ENCODE measurements at places on chromosomes 16 and 17.

GRCh38 chr17:27975146-27976011, 67.1 kb upstream of the NLK start:
- no peak for DNase-seq

GRCh38 chr17:31225831-31226230, 71.2 kb downstream of the OMG start:
- DNase-seq = no peak

- no peak for DNase-seq
These were observed 5.6 kb downstream of the SF3B3 start for GRCh38 chr16:70529051-70529777.

DNA sequence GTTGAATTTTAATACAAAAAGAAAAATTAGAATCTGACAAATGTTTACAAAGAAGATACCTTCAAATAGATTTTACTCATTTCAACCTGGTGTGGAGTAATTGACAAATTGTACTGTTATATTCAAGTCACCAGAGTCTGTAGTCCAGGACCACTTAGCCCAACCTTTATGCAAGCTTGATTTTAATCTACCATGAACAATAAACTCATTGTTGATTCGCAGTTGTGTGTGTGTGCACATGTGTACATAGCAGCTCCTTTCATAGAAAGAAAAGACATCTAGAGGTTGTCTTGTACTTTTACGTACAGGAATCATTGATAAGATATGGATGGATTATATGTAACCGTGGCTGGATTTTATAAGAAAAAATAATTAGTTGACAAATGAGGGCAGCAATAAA, 20.7 kb upstream of the LRRC37A start:
- no peak for DNase-seq

GRCh38 chr16:30977502-30977901, 7.5 kb upstream of the HSD3B7 start:
- no peak for DNase-seq

GRCh38 chr17:81701288-81702071, 1.7 kb upstream of the MRPL12 start:
- DNase-seq = no peak

DNA sequence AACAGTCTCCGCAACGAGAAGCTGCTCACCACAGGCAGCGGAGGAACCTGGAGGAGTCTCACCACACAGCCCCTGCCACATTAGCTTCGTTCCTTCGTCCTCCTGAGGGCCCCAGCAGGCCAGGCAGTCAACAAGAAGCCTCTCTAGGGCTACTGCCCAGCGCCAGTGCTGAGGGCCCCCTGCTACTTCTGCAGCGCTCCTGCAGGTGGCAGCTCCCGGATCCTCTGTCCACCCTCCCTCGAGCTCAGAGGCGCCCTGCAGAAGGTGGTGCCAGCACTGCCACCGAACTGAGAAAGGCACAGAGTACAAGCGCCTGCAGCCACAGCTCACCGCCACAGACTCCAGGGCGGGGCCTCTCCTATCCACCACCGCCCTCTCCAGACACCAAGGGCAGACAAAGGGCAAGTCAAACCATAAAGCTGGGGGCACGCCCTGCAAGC, 27.3 kb downstream of the KDM8 start:
- DNase-seq = peak; percentile 48

DNA sequence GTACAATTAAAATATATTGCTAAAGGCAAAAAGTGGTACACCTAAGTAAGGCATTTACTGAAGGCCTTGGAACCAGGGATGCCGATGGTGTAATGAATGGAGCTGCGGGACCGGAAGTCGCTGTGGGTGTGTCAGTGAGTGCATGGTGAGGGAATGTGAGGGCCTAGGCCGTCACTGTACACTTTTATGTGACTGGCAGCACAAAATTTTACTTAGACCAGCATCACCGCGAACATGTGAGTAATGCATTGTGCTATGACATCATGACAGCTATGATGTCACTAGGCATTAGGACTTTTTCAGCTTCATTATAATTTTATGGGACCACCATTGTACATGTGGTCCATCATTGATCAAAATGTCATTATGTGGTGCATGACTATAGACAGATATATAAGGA, 14.7 kb downstream of the ALOX15B start:
- no peak for DNase-seq

DNA sequence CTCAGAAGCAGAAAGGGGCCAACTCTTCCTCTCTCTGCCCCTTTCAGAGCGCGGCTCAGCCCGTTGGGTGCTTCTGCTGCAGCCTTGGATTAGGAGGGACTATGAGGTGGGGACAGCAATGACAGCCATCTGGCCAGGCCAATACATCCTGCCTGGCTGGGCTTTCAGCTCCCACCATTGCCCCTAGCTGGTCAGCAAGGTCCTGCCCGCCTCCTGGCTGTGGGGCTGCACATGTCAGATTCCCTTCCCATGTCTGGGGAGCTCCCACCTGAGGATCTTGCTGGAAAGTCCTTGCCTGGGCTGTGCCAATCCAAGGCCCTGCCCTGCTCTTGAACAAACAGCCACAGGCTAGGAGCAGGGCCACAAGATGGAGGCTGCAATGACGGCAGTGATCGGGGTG, 8.3 kb downstream of the TRIM65 start:
- DNase-seq = no peak

DNA sequence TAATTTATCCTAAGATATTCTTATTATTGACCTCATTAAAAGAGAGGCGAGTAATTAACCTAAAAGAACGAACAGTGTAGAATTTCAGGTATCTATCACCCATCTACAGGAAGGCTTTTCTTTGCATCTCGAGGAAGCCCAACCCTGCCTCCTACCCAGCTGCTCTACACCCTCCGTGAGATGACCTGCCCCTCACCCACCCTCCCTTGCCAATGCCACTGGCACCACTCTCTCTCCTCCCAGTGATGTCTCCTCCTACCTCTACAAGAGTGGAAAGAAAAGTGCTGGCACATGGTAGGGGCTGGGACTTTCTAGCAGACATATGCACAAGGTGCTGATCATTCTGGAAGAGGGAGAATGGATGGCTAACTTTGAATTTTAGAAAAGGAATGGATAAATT, 22.9 kb upstream of the FOXJ1 start:
- no peak for DNase-seq

DNA sequence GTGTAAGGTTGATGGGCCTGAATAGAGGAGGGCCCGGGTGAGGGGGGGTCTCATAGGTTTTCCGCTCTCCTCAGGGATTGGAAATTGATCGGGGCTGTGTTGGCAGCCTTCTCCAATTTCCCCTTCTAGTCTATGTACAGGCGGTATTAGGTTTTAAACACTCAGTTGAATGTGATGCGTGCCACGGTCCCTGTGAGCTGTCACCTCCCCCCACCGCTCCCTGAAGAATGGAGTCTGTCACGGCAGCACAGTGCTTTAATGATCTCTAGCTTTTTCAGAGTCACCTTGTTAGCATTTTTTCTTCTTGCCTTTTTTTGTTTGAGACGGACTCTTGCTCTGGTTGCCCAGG, 800 bp downstream of the COX4I1 start:
- no peak for DNase-seq

GRCh38 chr16:12804395-12804794, 708 bp upstream of the CPPED1 start:
- no peak for DNase-seq
